ENCODE measurements at places on chromosomes 12 and 14.

- no peak for DNase-seq
Observed at GRCh38 chr12:75862692-75863471, 168.7 kb downstream of the PHLDA1 start.

DNA sequence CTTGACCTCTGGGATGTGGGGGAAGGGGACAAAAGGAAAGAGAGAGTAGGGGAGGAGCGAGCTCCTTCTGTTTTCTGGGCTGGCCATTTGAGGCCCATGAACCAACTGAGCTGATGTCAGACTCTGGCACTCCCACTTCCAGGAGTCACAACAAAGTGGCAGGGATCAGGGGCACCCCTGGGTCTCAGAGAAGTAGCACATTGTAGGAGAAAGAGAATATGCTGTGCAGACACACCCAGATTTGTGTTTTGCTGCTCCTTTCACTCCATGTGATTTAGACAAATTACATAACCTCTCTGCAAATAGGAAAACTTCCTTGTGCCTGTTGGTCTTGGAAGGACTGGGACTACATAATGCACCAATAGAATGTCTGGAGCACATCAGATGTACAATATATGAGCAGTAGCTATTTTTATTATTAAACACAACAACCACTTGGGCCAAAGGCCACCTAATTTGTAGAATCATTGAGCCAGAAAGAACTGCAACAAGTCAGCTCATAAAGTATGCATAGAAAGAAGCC is 265.5 kb downstream of the ZFP36L1 start:
- no peak for DNase-seq

DNA sequence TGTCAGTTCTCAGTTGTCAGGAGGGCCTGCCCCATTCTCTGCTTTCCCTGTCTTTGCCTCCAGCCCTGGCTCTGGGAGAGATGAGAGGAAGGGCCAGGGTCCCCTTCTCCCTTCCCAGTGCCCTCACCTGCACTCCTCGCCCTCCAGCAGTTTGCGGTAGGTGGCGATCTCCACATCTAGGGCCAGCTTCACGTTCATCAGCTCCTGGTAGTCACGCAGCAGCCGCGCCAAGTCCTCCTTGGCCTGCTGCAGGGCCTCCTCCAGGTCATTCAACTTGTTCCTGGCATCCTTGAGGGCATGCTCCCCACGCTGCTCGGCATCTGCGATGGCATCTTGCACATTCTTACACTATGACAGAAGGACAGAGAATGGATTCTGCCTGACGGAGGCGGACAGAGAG is 5.4 kb downstream of the KRT2 start:
- DNase-seq: no peak

GRCh38 chr12:110577864-110578693 is 5.0 kb downstream of the PPTC7 start:
- no peak for DNase-seq

- DNase-seq: no peak
Observed at GRCh38 chr12:116864371-116865160, 16.7 kb downstream of the HRK start.

GRCh38 chr14:31692376-31692781 is 131.2 kb downstream of the NUBPL start:
- DNase-seq: no peak

DNA sequence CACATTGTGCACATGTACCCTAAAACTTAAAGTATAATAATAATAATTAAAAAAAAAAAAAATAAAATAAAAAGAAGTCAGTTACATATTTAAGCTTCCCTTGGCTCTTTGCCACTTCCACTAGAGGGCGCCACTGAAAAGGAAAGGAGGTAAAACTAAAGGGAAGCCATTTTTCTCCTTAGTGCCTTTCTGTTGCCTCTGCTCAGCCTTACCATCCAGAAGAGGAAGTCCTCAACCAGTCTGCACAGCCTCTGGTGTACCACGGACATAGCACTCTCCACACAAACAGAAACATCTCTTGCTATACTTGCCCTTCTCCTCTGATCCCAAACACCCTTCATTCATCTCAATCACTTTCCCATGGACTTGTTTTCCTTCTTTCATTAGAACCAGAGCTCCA is 169.0 kb upstream of the EEA1 start:
- no peak for DNase-seq

GRCh38 chr14:28308734-28309133 is 457.9 kb upstream of the FOXG1 start:
- no peak for DNase-seq

GRCh38 chr12:76587428-76588178 is 28.0 kb upstream of the OSBPL8 start:
- DNase-seq: no peak

GRCh38 chr14:68631394-68632053 is 161.3 kb downstream of the ZFP36L1 start:
- no peak for DNase-seq

DNA sequence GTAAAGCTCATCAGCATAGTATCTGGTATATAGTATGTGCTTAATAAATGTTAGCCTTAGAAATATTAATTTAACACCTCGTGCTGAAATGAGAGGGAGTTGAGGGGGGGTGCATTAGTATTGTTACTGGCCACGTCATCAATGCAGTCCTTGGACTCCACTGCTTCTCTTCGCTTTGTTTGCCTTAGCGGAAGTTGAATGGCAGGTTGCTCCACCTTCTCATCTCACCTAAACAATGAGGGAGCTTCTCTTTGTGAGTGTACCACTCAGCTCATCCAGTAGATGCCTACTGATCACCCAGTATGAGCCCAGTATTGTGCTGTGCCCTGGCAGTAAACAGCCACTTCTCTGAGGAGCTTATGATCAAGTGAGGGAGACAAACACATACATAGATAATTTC is 4.5 kb downstream of the TMEM117 start:
- no peak for DNase-seq

- no peak for DNase-seq
Observed at GRCh38 chr14:21711360-21711961, 37.8 kb upstream of the OR4E1 start.

DNA sequence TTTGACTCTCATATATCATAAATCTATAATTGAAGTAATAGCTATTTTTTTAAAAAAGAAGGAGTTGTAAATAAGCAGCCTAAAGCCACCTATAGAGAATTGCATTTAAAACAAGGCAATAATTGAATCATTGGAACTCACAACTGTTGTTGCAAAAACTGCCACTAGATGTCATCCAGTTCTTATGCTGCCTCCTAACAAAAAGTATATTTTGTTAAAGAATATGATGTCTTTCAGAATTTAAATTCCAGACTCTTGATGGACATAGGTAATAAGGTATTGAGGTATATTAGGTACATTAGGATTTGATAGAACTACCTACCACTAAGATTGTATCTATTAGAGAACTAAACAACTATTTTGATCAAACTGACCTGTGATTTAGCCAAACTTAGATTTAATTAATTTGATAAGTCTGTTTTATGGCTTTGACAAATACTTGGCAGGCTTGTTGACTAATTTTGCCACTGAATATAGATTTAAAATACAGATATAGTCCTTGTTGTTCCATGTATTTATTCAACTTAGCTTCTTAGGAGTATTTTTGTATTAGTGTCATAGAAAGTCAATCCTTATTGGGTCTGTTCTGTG is 401.4 kb downstream of the RPL10L start:
- no peak for DNase-seq

DNA sequence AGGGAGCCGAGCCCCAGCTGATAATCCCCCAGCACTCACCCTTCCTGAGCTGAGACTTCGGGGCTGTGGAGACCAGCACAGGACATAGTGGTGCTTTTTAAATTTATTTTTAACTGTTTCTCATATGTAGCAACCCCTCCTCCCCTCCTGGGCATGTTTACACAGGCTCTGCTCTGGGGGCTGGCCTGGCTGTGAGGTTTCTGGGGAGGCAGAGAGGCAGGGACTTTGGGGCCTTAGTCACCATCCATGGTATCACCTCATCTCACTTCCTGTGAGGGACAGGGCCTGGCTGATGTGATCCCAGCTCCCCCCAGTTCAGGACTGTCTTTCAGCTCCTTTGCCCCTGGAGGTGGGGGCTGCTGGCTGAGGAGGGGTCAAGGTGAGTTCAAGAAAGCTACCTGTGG is 20.4 kb downstream of the VASH1 start:
- DNase-seq: no peak

GRCh38 chr14:100861937-100862247 is 36.0 kb downstream of the MEG3 start:
- no peak for DNase-seq

GRCh38 chr12:27060740-27061139 is 21.6 kb downstream of the C12orf71 start:
- no peak for DNase-seq

- peak; percentile 39 for DNase-seq
Observed at GRCh38 chr12:13362260-13362841, 165.8 kb downstream of the EMP1 start.

DNA sequence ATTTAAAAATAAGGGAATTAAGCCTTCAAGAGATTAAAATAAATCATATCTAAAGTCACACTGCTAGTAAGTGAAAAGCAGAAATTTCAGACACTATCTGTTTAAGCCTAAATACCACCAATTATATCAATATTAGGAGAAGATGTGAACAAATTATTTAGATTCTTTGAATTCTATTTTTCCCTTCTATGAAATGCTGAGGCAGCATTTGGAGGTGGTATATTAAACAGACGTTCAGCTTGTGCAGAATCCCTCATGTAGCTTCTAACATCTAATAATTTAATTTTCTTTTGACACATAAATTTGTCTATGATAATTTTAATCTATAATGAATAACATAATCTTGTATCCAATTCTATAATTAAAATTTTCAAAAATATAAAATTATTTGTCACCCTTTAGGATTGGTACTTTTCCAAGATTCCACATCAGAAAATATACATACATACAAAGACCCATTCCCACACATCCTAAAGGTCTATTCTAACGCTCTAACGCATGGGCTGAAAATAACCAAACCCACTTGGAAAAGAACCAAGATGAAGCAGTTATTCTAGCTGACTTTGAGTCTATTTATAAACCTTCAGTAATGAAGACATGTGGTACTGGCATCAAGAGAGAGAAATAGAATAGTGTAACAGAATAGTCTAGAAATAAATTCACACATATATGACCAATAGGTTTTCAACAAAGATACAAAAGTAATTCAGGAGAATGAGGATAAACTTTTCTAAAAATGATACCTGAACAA is 751.8 kb downstream of the GALC start:
- DNase-seq: no peak

- no peak for DNase-seq
Observed at GRCh38 chr14:91866511-91867295, 633 bp downstream of the TC2N start.

DNA sequence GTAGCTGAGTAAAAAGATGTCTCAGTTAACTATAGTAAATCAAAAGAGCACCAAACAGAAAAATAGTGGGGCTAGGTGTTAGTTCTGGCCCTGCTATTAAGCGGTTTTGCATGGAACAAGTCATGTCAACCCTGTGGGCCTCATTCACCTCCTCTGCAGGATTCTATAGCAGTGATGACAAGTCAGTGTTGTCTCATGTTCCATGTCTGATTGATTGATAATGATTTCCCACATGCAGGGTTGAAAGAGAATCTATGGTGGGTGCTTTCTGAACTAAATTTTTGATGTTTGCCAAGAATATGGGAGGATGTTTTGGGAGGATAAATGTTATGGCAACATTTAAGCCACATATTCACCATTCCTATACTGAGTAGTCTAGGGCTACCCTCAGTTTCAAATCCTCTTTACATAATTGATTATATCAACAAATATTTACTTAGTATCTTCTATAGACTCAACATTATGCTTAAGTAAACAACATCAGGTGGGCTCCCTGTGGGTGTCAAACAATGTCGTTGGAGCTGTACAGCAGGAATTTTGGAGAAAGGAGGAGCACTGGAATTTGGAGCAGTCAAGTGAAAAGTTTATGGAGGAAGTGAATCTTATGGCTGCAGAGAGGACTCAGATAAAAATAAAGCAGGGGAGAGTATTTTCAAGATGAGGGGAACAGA is 48.6 kb downstream of the IRAK3 start:
- DNase-seq: no peak

- DNase-seq: no peak
Observed at GRCh38 chr12:123369229-123369628, 4.6 kb upstream of the SBNO1 start.

DNA sequence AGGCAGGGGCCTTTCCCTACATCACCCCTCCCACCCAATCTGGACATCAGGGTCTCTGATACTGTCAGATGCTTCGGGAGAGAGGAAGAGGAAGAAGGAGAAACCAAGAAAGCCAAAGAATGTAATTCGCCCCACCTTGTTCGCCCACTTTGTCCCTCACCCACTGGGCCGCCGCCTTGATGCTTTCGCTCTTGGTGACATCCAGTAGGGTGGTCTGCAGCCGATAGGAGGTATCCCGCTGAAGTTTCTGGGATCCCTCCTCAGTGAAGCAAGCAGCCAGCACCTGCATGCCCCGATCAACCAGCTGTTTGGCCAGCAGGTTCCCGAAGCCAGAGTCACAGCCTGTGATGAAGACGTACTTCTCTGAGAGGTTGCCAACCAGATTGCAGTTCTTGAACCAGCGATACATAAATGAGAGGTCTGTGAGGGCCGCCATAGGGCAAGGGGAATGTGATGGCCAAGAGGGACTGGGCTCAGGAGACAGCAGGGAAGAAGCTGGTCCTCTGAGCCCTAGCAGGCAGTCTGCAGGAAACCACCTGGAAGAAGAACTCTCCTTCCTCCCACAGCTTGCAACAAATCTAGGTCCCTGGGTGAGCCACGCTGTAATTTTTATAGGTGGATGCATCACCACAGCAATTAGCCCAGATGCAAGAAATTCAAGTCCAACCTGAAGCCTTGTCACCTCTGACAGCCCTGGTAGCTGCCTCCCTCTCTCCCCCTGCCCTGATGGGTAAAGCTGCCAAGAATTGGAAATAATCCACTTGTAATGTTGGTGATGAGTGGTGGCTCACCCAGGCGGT is at the start of gene SDR9C7:
Gene SDR9C7 (minus strand): TSS at position 583 of the 800 bp plus-strand sequence. CDS start 147 bp downstream, at position 436.
- DNase-seq: no peak

DNA sequence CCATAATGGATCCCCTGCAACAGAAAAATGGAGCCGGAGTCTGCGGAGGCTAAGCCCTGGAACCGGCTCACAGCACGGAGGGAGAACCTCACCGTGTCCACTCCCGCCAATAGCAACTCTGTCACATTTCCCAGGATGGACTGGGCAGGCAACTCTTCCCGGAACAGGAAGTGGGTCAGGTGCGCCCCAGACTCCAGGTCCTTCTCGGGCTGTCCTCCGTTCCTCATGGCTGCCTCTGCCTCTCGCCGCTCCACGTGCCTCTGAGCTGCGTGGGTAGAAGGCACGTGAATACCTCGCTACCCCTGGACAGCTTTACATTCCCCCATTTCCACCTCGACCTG is 2.2 kb downstream of the CYP27B1 start:
- DNase-seq: no peak

DNA sequence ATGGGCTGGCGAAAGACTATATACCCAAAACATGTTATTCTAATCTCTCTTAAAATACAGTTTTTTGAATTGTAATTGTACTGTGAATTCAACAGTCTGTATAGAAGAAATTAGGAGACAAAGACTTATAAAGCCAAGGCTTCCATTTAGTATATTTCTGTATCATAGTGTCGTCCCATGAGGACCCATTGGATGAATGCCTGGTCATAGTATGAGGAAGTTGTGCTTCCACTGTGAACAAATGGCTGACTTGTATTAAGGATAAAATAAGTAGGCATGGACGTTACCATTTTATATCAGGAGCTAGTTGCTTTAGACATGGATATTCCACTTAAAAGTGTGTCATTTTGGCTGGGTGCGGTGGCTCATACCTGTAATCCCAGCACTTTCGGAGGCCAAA is 55.9 kb upstream of the NAV3 start:
- no peak for DNase-seq

GRCh38 chr12:25447046-25447445 is 106.0 kb downstream of the LMNTD1 start:
- DNase-seq: no peak

Measured in caudate nucleus (tissue), 63 donors.